ENCODE measurements at places on chromosomes 1 and 21.

DNA sequence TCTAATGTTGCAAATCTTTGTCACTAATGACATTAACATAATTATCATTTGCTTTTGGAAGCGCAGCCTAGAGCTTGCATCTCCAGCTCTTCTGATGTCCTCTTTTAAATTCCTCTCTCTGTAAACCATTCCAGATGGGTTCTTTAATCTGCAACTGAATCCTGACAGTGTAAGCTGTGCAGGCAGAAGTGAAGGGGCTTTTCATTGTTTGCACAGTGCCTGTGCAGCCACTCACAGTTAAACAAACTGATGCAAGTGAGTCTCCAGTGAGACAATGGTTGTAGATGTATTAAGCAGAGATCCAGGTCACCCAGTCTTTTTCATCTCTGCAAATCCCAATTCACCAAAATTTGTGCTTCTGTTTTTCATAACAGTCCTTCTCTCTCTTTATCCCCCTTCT is 22.5 kb upstream of the FCRL5 start:
- DNase-seq, result no peak

- no peak for DNase-seq
Measured at GRCh38 chr1:27592232-27592930, 11.6 kb downstream of the AHDC1 start.

DNA sequence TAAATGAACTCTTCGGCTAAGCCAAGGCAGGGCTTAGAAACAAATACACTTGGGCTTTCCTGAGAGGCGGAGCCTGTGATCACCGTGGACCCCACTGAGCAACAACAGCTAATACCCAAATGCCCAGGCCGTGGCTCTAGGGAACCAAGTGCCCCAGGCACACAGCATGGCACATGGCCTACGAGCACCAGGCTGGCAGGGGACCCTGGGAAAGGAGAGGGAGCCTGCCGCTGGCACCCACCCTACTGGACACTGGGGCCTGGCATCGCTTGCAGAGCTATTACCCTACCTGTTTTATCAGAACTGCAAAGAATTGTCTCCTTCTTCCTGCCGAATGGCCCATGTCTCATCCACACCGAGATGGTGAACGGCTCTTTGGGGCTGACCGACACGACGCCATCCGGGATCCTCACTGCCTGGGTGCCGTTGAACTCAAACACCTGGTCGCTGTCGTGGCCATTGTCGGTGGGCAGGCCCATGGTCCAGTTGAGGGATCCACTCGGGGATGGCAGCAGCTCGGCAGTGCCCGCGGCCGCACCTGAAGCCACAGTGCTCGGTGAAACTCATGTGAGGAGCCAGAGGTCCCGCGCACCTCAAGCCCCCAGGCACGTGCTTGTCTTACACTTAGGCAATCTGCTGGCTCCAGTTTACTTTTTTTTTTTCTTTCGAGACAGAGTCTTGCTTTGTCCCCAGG is 79.5 kb downstream of the CLSTN1 start:
- DNase-seq, result no peak

- no peak for DNase-seq
Measured at GRCh38 chr1:72412286-72412685, 129.9 kb upstream of the NEGR1 start.

DNA sequence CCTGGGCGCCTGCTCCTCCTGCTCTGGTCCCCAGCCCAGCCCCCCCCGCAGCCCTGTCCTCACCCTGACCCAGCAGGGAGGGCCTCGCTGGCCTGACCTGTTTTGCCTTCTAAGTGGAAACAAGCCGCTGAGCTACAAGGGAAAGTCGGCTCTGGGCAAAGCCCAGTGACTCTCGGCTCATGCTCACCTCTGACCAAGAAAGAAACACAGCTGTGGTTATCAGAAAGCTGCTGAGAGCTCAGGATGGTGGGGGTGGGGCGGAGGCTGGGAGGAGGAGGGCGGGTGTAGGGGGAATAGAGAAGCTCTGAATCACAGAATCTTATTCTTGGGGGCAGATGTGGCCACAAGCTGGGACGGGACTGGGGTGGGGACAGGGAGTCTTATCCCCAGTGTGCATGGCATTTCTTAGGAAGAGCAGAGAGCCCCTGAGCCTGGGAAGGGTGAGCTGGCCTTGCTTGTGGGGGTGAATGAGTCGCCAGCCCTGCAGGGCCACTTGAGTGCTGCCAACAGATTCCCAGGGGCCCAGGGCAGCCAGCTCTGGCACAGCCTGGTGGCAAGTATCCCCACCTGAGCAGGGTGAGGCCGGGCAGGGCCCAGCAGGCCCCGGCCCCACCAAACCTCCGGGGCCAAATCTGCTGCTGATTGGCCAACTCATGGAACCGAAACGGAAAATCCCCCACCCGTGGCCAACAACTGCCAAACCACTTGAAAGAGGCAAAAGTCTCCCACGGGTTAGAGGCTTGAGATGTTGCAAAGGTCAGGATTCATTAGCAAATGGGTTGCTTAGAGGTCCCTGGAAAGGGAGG is 120.6 kb downstream of the SPSB1 start:
- DNase-seq, result no peak

DNA sequence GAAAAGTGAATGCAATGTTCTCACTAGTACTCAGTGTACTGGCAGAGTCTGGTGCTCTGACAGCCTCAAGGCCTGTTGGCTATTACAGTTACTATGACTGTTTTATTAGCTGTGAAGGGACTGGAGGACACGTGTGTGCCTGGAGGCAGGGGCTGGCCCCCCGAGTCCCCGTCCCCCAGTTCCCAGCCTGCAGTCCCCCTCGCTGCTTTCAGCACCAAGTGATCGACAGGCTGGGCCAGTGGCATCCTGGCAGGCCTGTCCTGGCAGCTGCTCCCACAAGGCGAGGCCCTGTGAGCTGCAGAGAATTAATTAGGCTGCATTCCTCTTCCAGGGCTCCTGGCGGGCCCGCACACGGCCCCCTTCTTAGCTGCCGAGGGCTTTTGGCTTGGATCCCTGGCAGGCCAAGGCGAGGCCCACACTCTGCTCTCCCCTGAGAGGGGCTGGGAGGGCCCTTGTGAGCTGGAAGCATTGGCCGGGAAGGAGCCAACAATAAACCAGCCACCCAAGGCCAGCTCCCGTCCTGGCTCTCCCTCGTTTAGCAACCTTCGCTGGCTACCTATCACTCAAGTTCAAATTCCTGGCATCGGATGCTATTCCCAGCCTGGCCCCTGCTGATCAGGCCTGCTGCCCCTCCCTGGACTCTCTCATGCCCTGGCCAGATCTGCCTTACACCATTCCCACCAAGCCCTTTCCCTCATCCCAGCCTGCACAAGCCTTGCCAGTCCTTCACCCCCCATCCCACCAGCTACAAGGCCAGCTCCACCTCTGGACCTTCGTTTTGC is 9.8 kb downstream of the EDN2 start:
- peak; percentile 53 for DNase-seq

GRCh38 chr1:212692774-212693644 is 6.6 kb downstream of the BATF3 start:
- no peak for DNase-seq

GRCh38 chr1:38992412-38993111 is 1.5 kb downstream of the AKIRIN1 start:
- DNase-seq, result no peak

GRCh38 chr1:35930593-35931445 is at the start of gene AGO3:
TSS of gene AGO3 (plus strand) at chr1:35931105. CDS start at chr1:35931427, 322 bp downstream.
- DNase-seq, result peak; percentile 96

GRCh38 chr1:41804176-41804575 is 114.5 kb downstream of the HIVEP3 start:
- DNase-seq, result no peak

GRCh38 chr1:45221716-45222115 is 15.3 kb upstream of the ZSWIM5 start:
- no peak for DNase-seq

Measured in A673 (cell line).